Right cardiac atrium (tissue), 5 donors: ENCODE measurements at places on chromosomes 13 and 19. TPM values are rescaled to one million over a fixed set of nuclear protein-coding genes. Genes with fewer than 3 reads are reported as not detected.

DNA sequence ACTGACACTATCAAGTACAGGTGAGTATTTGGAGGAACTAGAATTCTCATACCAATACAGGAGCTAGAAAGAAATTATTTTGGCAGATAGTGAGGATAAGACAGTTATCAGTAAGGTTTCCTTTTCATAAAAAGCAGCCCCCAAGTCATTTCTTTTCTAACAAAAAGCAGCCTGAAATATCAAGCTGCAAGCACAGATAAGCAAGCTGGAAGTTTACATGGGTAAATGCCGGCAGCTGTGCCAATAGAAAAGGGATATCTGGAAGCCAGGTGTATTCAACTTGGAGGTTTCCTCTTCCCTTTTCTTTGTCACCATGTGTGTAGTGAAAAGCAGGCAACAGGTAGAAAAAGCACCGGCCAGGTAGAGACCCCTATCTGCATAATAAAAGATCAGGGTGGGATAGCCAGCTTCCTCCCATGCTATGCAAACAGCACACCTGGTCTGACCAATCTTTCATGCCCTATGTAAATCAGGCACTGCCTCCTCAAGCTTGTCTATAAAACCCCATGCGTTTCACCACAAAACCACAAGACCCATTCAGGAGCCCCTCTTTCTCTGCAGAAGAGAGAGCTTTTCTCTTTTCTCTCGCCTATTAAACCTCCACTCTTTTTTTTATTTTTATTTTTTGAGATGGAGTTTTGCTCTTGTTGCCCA, 22.9 kb downstream of the CYP4F2 start:
- DNase-seq: no peak

Gene CFD
- polyA plus RNA-seq: 869 TPM

Gene KCNK6
- 2.4 TPM for polyA plus RNA-seq

Gene SPATA13
- polyA plus RNA-seq: 8.7 TPM

DNA sequence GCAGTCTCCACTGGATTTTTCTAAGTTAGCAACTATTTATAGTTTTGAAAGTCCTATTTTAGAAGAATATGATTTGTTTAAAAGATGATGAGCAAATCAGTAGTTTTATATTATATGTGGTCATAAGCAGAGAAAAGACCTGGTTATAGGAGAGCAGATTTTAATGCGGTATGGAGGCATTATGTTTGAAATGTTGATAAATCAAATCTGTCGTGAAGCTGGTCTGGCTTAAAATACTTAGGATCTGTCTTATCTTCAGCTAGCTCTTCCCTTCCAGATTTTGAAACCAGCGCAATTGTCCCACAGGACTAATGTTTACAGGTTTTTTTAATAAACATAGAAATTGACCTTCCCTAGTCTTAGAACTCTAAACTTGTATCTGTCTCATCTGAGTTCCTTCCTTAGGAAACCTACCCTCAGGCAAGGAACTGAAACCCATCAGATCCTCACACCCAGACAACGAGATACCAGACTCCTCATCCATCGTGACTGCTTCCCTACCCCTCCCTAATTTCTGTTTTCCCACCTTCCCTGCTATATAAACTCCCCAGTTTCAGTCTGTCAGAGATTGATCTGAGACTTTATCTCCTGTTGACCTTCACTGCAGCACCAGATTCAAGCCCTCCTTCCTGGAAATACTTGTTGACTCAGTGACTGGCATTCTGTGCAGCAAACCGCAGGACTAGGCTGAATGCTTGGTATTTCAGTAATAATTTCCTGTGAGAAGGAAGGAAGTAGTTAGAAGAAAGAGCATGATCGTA, 37.8 kb upstream of the CXCL17 start:
- no peak for DNase-seq

Gene MEIS3
- 4.1 TPM for polyA plus RNA-seq

Gene ALOX5AP
- polyA plus RNA-seq: 1.9 TPM

Gene RFPL4A
- not detected for polyA plus RNA-seq

Gene C19orf33
- 4.3 TPM for polyA plus RNA-seq

Gene PCDH20
- 5.2 TPM for polyA plus RNA-seq

DNA sequence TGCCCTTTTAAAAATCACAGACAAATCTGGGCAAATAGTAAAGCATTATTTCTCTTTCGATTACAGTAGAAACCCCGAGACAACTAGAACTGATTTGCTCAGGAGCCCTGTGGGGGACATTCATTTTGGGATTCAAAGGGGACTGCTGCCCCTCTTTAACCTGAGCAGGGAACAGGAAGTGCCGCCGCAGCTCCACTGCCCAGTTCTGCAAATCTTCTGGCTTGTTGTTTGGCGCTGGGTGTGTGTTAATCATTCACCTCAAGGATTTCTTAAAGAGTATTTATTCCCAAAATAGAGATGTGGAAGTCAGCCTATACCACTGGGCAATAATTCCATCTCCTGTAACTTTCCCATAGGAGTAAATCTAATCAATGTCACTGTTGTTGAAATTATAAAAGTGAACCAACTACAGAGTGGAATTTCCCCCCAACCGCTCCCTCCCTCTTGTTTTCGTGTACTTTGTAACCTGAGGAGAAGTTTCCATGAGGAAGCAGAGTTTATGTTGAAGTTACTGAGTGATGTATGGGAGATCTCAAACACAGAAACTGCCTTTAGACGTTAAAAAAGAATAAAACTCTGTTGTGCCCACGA, 515.8 kb downstream of the KLF12 start:
- DNase-seq: no peak
